ENCODE measurements at places on chromosomes 11 and 22.

GRCh38 chr11:109196016-109196415, 226.0 kb upstream of the C11orf87 start:
- no peak for DNase-seq

DNA sequence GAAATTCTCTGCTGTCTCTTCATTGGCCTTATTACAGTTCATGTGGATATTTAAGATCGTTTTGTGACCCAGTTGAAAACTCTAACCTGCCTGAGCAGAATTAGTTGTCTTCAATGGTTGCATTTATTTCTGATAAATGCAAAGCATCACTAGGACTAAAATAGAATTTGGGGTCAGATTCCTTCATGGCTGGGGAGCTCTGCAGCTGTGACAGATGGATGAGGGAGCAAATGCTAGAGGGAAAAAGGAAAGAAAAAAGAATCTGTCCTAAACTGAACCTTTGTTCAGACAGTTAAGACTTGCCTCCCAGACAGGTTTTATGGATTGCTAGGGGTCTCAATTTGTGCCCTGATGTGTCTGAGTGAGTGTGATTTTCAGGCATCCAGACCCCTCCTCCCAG, 113.0 kb downstream of the SYT9 start:
- no peak for DNase-seq

DNA sequence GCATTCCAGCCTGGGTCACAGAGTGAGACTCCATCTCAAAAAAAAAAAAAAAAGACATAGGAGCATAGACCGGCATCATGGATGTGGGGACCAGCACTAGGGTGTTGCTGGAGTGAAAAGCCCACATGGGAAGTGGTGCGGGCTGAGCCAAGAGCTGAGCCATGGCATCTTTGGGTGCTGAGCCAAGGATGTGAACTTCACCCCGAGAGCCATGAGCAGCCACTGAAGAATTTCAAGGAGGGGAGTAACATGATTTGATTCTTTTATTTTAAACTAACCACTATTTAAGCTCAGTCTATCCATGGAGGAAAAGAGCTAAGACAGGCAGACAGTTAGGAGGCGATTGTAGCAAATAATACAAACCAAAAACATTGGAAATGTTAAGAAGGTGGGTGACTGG, 57.4 kb downstream of the AHNAK start:
- no peak for DNase-seq

GRCh38 chr22:37275622-37276021, 6.7 kb upstream of the CYTH4 start:
- DNase-seq, result peak; percentile 56

DNA sequence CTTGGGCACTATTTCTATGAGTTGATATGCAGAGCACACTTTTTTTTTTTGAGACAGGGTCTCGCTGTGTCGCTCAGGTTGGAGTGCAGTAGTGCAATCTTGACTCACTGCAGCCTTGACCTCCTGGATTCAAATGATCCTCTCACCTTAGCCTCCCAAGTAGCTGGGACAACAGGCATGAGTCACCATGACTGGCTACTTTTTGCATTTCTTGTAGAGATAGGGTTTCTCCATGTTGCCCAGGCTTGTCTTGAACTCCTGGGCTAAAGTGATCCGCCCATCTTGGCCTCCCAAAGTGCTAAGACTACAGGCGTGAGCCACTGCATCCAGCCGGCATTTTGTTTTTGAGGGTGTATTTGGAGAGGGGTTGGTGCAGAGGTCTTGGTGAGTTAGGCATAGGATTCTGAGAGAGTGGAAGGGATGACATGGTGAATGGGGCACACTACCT, 29.9 kb upstream of the MTCH2 start:
- no peak for DNase-seq

GRCh38 chr11:84476581-84476980, 1150.6 kb downstream of the DLG2 start:
- no peak for DNase-seq

DNA sequence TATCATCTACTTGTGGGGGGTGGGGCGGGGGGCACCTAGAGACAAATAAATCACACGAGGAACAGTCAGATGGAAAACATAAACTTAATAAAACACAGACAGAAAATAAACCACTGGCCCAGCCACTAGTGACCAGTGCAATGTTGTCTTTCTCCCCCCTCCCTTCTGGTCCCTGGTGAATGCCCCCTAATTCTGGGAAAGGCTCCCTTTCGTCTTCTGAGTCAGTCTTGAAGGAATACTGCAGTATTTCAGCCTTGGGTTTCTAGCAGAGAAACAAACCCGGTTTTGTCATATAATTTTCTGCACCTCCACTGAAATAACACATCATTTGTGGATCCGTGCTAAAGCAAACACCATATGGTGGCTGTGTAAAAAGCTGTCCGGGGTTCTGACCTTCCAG, 101.7 kb downstream of the ABTB2 start:
- DNase-seq, result no peak

DNA sequence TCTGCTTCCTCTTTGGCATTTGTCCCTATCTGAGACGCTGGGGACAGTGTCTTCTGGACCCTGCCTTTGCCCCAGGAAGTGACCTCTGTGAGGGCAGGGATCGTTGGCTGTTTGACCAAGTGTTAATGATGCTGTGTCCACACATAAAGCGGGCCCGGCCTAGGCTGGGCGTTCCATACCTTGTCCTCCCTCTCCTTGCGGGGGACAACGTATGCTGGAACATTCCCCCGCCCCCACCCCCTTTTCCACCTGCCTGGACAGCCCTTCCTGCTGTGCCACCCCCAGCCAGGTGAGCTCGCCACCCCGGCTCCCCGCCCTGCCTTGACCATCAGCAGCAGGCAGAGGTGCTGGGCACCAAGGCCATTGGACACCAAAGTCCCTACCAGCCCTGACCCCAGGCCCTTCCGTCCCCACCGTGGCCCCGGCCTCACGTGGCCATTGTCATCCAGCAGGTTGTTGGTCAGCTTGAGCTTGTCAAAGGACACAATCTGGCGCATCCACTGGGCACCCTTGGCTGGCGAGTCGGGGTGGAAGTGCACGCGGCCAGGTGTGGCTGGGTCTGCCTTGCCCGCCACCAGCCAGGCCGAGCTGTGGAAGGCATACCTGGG, 4.1 kb upstream of the NUDT8 start:
- no peak for DNase-seq

GRCh38 chr22:50696799-50697561, 24.4 kb downstream of the SHANK3 start:
- no peak for DNase-seq

- no peak for DNase-seq
Measured at GRCh38 chr11:133306019-133306418, 226.3 kb downstream of the OPCML start.

- no peak for DNase-seq
Measured at GRCh38 chr11:34278693-34279297, 79.0 kb downstream of the ABTB2 start.

DNA sequence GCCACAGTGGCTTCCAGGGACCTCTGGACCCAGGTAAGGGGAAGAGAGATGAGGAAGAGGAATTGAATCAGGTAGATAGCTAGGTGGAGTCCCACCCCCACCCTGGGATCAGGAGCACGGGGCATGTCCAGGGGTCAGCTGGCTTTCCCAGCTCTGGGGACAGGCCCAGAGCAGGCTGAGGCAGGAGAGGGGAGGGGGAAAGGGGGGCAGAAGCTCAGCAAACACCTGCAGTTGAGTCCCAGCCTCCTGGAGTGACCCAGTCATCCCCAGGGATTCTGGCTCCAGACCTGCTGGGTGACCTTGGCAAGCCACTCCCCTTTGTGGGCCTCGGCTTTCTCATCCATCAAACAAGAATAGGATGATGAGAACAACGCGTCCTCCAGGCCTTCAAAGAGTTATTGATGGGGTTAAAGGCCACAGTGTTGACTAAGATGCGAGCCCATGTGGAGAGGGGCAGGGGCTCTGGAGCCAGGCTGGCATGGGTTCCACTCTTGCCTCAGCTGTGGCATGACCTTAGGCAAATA, 16.0 kb downstream of the STARD10 start:
- no peak for DNase-seq
